ENCODE measurements at places on chromosomes 6 and 20.
A peak's percentile ranks its signal among the peaks of the same experiment; 100 is the strongest.

GRCh38 chr6:54308986-54309315 is 710 bp downstream of the TINAG start:
- DNase-seq = no peak

- no peak for DNase-seq
Observed at GRCh38 chr6:38192487-38192886, 373.0 kb downstream of the ZFAND3 start.

DNA sequence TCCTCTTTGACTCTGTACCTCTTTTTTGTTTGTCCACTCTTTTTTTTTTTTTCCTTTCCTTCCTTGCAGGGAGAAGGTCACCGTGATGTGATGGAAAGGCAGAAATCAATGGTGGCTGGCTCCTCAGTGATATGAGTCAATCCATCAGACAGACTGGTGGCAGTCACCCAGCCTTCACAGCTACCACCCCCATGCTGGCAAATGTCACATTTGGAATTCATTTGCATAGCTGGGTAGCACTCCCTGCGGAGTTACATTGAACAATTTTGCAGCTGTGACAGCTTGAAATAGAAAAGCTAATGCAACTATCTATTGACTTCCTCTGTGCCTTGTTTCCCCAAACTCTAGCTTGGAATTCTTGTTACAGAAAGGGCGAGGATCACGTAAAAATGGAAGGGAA is 668.4 kb downstream of the C6orf118 start:
- DNase-seq = no peak

GRCh38 chr20:57159193-57159851 is 107.1 kb downstream of the BMP7 start:
- DNase-seq = no peak

DNA sequence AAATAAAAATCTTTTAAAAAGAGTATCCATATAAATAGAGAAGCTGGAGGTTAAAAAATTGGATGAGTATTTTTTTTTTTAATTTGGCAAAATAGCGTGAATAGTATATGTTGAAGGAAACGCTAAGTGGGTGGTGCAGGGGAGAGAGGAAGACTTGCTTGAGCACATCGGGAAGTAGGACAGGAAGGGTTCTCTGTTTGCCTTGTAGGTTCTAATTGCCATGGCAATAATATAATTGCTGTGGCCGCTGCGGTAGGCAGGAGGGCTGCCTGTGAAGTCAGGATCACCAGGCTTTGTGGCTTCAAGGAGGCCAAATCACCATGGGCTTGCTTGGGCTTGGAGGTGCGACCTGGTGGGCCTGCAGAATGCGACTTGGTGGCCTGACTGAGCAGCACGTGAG is 35.1 kb downstream of the IGF2R start:
- no peak for DNase-seq

- no peak for DNase-seq
Observed at GRCh38 chr20:43492101-43492500, 15.4 kb upstream of the L3MBTL1 start.

DNA sequence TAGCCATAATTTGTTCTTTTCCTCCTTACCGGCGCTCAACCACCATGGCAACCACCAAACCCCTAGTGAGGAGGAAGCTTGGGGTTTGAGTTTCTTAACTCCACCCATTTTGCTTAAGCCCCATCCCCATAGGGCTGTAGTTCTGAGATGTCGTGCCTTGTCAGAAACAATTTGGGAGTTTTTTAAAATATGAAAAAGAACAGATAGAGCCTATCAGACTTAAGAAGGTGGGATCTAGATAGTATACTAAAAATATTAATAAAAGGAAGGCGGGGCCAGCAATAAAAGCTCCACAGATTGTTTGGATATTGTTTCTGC is 5.6 kb downstream of the BRD2 start:
- no peak for DNase-seq

- peak; percentile 62 for DNase-seq
Observed at GRCh38 chr6:52284131-52284459, 447 bp downstream of the MCM3 start.

DNA sequence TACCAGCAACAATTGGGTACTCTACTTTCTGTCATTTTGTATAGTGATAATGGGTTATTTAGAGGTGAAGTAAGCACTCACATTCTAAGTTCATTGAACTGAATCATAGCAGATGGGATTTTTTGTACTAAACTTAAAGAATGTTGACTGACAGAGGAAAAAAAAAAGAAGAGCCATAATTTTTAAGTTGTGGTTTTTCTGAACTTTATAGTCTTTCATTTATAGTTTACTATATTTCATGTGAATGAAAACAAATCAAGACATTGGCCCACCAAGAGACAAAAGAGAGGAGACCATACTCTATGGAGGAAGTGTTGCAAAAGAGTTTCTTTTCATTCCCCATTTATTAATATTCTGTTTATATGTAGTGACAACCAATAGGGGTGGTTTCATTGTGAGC is 685.7 kb downstream of the BCKDHB start:
- no peak for DNase-seq

GRCh38 chr6:103769431-103769830 is 1090.3 kb downstream of the HACE1 start:
- DNase-seq = no peak

GRCh38 chr20:31587545-31588389 is 17.3 kb upstream of the ID1 start:
- peak; percentile 95 for DNase-seq

All from glutamatergic neuron (in vitro differentiated cells).